ENCODE measurements at places on chromosomes 1 and 21.

DNA sequence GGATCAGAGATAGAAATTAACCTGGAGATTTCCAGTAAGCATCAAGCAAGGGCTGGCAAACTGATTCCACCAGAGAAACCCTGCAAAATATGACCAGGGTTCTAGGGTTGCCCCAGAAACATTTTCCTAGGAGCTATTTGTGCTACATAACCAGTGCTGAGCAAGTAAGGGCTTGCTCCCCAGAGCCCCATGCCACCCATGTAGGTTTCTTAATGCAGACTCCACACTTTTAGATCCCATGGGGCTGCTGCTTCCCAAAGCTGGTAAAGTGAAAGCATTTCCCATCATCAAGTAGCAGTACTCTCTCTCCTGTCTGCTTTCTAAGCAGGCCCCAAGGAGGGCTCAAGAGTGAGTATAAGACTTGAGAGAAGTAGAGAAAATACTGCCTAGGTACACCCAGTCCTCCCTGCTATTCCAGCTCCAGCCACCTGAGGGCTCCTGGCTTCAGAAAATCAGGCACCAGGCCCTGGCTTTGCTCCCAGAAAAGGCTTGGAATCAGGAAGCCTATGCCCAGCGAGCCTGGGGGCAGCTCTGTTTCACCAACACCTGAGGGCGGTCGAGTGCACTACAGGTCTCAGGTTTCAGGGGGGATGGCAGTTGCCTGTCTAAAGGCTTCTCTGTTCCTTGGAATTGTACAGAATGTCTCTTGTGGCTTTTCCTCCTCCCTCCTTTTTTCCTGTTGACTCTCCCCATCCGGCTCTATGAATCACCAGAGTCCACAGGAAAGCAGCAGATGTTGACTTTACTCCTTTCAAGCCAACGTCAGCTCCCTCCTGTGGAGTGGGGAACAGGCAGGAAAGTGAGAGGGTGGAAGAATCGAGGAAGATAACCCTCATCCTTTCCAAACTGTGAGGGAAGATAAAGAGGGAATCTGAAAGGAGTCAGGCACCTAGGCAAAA lies 6.2 kb upstream of the ANKRD35 start:
- DNase-seq, result peak; percentile 40

DNA sequence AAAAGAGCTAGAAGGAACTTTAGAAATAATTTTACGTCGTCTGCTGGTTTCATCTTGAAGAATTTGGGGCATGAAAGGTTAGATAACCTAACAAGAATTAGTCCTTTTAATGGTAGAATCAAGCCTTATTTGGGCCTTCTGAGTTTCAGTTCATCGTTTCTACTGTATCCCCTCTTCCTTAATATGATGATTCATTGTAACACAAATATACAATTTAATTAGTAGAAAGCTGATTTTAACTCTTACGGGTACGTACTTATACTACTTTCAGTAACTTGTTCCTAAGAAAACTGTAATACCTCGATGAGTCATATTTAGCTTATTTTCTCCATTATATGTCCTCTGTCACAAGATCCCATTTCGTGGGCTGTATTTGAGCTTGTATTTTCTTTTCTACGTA lies 264.7 kb downstream of the RYR2 start:
- DNase-seq, result no peak

DNA sequence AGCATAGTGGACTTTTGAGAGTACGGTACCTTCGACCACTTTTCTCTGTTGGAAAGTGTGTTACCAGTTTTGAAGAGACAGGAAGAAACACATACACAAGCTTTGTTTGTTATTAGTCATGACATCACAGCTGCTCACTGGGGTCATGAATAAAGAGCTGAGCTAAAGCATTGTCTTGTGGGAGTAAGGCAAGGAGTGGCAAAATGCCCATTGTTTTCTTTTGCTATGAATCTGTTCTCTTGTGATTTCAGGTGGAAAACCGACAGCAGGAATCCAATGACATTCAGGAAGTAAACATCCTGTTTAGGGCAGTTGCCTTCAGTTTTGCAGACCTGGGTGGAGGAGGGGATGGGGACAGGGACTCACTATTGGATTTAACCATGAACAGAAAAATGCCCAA lies 66.2 kb downstream of the RGL1 start:
- no peak for DNase-seq

GRCh38 chr1:53348486-53349368 lies 20.9 kb upstream of the LRP8 start:
- DNase-seq, result no peak
